Hematopoietic multipotent progenitor cell treated with erythropoietin and hydrocortisone succinate and interleukin-3 and kit ligand, for 4 days (in vitro differentiated cells): ENCODE measurements at places on chromosomes 2 and 18.

DNA sequence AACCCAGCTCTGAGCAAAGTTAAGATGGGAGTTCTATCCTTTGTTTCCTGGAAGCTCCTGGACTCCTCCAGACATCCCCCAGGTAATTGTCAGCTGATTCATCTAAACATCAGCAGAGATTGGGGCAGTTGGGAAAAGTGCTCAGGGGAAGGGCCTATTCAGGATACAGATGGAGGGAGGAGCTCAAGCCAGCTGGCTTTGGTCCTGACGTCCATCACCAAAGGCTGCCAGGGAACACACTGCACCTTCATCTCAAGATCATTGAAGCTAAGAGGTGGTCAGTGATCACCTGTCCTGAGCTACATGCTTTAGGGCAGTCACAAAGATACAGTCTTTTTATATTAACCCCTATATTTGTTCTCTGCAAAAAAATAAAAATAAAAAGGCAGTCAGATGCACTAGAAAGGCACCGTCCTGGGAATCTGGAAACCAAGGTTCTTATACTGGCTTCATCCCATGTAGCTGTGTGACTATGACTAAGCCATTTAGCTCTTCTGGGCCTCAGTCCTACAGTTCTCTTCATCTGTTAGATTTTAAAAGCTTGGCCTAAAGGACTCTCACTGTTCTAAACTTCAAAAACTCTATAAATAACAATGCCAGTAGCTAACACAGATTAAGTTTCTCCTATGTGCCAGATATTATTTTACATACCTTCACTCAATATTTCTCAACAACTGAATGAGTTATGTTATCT, 446.5 kb downstream of the BCL11A start:
- DNase-seq, result no peak

DNA sequence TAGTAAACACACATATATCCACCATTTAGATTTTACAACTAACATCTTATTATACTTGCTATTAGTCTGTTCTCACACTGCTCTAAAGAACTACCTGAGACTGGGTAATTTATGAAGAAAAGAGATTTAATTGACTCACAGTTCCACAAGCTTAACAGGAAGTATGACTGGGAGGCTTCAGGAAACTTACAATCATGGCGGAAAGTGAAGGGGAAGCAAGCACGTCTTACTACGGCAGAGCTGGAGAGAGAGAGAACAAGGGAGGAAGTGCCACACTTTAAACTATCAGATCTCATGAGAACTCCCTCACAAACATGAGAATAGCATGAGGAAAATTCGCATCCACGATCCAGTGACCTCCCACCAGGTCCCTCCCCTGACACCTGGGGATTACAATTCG, 240.7 kb downstream of the CAMKMT start:
- DNase-seq, result no peak

DNA sequence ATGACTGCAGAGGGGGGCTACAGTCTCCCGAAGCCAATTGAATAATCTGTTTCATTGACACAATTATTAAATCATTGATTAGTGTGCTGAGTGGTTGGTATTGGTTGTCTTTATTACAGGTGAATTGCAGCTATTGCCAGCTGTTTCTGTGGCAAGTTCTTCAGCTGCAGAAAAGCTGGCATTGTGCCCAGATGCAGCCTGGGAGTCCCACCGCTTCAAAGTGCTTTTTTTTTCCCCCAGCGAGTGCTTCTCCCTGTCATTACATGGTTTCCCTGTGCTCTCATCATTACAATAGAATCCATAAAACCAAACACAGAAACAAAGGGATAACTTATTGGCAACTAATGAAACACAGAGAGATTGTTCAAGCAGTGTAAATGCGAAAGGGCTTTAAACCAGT, 164.7 kb downstream of the GRB14 start:
- DNase-seq, result peak; percentile 37

- no peak for DNase-seq
Observed at GRCh38 chr18:60176259-60176658, 196.3 kb downstream of the MC4R start.

DNA sequence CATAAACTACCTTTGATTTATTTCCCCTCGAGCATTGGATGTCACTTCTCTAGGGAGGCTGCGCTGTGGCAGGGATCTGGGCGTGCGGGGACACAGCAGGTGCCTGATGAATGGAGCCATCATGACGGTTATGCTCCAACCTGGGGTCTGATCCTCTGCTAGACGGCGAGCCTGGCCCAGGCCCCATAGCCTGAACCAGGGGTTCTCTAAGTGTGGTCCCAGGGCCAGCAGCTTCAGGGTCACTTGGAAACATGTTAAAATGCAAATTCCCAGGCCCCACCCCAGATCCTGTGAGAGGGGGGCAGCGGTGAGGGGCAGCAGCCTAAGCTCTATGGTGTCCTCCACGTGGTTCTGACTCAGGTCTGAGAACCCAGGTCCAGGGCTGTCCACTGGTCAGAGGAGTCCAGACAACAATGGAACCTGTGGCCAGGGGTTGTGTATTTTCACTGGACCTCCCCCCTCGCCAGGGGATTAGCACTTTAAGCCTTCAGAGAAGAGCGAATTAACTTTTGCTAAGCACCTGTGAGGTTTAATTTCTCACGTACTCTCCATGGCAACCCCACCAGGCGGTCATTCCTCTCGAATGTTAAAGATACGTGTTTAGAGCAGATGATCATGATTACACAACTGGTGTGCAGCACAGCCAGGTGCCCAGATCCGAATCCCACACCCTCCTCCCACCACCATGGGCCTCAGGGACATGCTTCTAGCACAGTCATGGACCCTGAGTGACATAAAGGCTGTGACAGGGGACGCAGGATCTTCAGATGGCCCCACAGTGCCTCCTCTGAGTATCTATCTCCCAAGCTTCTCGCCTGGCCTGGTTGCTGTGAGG, 1.6 kb upstream of the ARHGEF4 start:
- no peak for DNase-seq

DNA sequence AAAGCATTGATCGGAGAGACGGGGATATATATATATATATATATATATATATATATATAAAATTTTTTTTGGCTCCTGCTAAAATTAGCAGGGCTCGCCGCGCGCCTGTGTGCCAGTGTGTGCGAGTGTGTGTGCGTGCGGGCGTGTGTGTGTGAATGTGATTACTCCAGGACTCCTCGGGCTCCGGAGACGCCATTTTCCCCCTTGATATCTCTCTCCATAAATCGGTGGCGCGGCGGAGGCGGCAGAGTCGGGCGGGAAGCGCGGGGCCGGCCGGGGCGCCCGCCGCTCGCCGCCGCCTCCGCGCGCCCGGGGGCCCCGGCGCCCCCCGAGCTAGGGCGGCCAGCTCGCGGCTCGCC, 795 bp upstream of the SETBP1 start:
- peak; percentile 71 for DNase-seq

GRCh38 chr2:223396993-223397392, 205.2 kb downstream of the SCG2 start:
- DNase-seq, result no peak

DNA sequence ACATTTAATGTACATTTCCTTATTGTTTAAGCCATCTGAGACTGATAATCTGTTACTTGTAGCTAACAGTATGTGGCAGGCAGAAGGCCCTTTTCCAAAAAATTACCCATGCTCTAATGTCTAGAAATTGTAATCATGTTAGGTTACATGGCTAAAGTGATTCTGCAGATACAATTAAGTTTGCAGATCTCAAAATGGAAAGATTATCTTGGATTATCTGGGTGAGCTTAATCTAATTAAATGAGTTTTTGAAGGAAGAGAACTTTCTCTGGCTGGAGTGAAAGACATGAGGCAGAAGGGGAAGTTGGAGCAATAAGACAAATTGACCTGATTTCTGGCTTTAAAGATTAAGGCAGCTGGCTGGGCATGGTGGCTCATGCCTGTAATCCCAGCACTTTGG, 76.3 kb downstream of the MBD2 start:
- DNase-seq, result peak; percentile 13

GRCh38 chr18:63074981-63075404, 244.6 kb downstream of the BCL2 start:
- DNase-seq, result peak; percentile 88

DNA sequence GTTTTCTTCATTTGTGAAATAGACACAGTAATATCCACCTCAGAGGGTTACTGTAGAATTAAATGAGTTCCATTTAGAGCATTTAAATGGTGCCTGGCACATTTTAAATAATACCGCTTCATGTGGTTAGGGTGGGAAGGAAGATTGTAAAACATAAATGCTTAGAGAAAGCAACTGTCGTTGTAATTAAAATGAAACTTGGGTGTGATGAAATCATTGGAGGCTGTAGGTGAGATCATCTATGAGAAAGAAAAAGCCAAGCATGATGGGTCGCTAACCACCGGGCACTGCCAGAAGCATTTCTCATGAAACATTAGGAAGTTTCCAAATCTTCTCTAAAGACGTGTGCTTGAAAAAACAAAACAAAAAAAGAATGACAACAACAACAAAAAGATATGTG, 8.2 kb upstream of the SLC39A10 start:
- DNase-seq, result no peak

GRCh38 chr2:47566207-47566858, 163.4 kb downstream of the MSH2 start:
- DNase-seq, result no peak
